Umbilical cord (tissue), 2 donors: ENCODE measurements at places on chromosomes 13 and 19.

DNA sequence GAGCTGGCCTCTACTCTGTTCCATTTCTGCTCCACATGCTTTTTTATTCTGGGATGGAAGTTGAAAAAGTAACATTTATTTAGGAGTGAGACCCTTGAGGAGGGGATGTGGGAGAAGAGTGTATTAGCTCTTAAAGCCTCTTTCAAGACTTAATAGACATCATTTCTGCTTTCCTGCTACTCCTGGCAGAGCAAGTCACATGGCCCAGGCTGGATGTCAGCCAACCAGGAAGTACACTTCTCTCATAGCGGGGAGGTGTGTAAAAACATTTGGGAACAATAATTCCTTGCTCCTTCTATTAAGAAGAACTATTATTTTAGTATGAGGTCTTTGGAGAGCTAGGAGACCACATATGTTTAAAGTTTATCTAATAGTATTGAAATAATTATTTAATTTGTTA lies 40.6 kb upstream of the FAM216B start:
- DNase-seq, result peak; percentile 45

- no peak for DNase-seq
Measured at GRCh38 chr13:91359631-91360030, 12.1 kb downstream of the MIR17HG start.

DNA sequence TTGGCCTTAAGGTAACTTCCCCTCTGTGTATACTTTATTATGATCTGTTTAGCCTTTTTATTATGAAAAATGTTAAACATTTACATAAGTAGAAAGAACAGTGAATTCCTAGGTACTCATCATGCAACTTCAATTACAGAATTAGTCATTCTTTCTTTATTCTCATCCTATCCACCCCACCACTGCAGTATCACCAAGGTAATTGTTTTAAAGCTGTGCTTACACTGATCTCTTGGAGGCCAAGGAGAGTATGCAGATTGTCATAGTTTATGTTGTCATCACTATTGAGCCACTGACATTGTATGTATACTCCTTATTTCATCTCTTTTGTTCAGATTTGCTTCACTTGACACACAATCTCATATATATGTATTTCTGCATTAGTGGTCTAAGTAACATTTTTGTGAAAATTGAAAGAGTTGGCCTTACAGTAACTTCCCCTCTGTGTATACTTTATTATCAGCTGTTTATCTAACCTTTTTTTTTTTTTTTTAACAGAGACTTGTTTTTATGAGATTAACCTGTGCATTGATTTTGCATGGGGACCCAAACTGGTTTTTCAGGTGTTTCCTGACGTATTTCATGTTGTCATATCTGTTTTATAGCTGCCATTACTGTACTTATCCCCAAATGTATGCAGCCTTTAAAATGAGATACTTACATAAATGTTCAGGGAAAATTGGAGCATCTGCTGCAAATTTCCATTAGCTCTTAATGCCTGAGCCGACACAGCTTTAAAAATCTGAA lies 4.5 kb downstream of the ZNF507 start:
- peak; percentile 25 for DNase-seq

DNA sequence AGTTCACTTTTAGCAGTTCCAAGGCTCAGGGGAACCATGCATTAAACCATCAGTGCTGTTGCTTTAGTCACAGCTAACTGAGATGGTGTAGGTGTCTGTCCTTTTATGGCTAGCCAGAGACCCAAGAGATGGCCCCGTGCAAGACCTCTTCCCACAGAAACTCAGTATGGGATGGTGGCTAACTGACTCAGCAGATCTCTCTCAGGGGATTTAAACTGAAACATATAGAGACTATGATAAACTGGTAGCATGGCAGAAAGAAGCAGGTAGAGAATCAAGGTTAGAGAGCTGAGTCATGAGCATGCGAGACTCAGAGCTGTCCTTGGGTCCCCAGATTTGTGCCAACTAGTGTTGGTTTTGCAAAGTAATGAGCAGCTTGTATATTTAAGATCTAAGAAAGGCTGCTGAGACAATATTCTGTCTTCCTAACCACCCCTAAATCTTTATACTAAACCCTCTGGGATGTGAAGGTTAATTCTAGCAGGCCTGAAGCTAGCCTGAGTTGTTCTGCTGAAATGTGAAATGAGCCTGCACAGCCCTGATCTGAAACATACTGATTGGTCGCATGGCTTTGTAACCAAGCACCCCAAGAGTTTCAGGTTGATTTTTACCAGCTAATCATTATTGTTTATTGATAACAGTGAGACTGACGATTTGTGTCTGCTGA lies 6.5 kb upstream of the SCEL start:
- no peak for DNase-seq

DNA sequence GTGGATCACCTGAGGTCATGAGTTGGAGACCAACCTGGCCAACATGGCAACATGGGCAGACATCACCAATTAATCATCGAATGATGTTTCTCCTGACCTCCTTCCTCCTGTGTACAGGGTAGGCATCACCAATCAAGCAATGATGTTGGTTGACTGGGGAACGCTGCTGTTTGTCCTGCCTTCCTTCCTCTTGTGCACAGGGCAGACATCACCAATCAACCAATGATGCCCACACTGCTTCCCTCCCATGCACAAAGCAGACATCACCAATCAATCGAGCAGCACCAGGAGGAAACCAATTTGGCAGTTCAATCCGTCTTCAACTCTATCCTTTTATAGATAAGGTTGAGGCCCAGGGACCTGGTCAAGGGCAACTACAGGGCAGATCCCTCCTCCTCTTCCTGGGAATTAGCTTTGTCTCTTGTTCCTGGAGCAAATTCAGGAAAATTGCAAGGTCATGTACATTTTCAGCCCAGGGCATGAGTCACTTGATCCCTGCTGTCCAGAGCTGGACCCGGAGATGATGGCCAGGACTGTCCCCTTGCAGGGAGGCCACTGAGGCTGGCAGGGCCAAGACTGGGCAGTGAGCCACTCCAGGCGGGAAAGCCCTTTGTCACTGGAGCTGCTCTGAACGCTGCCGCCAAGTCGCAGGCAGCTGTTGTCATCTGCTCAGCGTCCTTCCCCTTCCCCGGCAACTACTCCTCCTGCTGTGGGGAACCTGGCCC lies 5.3 kb upstream of the CSNK1G2 start:
- DNase-seq, result no peak

DNA sequence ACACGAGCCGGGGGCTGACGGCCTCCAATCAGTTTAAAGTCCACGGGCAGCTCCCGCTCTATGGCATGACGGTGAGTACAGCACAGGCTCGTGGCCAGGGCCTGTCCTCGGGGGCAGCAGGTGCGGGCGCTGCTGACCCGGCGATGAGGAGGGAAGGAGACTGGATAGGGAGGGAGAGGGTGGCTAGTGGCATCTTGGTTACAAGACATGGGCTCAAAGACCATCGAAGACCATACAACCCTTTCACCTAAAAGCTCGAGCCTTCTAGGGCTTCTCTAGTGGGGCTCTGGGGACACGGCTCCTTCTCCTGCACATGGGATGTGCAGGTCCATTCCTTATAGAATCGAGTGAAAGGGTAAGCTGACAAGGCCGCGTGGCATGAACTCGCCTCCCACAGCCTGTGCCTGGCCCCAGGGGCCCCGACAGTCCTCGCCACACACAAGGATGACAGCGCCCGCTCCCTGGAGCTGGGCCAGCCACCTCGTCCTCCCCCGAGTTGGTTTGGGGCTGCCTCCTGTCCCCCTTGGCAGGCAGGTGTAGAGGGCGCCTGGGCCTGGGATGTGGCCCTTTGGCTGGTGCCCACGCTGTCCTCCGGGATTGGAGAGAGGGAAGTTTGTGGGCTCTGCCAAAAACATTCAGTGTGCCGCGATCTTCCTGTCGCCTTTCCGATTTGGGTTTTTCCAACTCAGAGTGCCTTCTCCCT lies 137.6 kb downstream of the STK24 start:
- no peak for DNase-seq

DNA sequence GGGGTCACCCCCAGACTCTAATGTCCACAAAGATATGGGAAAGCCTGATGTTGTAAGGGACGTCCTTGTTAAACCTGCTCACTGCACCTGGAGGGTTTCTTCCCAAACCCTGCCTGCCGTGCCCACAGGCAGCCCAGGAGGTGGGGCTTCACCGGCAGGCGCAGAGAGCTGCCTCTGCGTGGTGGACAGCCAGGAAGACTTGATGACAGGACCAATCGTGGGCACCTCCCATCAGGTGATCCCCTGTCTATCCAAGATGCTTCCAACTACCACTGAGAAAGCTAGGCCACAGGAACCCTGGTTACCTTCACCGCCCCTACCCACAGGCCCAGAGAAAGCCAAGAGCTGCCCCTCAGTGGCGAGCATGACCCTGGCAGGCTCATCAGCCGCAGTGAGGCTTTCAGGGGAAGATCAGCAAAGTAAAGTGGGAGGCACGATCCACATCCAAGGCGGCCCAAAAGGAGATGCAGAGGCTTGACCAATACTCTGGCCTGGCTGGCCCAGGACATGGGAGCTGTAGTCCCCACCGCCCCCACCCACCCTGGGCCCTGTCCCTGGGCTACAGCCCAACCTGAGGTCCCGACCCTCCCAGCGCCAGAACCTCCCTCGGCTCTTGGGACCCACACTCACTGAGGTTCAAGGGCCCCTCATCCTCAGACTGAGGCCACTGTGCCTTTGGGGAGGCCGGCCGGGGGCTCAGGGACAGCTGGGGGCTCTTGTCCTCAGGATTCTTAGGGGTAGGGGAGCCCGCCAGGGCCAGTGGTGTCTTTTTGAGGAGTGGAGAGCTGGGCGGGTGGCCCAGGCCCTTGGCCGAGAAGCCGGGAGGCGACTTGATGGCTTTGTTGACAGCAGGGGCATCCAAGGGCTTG lies 10.4 kb upstream of the AKAP8L start:
- no peak for DNase-seq

DNA sequence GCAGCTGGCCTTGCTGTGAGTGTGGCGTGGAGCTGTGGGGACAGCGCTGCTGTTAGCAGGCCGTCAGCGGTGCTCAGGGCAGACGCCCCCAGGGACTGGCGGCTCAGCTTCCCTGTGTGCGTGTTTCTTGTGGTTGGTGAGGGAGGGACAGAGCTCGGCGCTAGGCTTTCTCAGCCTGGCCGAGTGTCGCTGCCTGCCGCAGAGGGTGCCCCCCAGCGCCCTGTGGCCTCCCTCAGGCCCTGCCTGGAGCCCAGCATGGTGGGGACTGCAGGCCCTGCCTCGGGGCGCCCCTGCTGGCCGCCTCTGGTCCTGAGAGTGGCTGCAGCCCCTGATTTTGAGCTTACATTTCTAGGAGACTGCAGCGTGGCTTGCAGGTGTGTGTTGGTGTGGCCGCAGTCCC lies 35.5 kb downstream of the DOT1L start:
- DNase-seq, result no peak

DNA sequence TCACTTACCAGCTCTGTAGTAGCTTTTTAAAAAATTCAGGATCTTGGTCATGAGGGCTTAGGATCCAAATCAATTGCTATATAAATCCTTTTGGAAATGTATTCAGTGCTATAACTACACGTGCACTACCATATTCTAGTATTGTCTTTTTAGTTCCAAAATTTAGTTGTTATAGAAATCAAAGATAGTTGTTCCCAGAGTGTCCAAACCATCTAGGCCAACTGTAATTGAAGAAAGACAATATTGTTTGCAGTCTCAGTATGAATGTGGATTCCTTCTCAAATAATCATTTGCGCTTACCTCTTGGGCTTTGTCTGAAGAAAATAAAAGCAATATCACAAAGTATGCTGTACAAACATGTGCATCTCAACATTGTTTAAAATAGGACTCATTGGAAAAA lies 184.1 kb upstream of the EDNRB start:
- DNase-seq, result no peak

DNA sequence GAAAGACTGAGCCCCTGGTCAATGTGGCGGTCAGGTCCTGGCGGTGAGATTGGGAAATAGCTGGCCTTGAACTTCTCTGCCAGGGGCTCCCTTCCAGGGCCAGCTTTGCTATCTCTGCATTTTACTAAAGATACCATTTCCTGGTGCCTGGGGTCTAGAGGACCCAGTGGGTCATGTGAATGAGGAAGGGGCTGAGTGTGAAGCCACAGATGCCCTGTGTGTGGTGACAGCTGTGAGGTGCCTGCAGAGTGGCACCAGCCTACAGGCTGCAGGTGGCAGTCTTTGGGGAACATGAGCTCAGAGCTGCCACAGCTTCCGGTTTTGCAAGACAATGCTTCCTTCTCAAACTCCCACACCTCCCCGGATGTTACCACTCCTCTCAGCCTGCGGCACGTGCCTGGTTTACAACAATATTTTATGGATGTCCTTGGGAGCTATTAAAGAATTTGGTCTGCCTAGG lies 5.2 kb upstream of the MLNR start:
- DNase-seq, result no peak

- no peak for DNase-seq
Measured at GRCh38 chr13:51271528-51272085, 49.4 kb downstream of the FAM124A start.

GRCh38 chr13:73038064-73038463 lies 20.7 kb upstream of the KLF5 start:
- DNase-seq, result no peak

- no peak for DNase-seq
Measured at GRCh38 chr19:39995794-39996193, 1.1 kb upstream of the ZNF546 start.

DNA sequence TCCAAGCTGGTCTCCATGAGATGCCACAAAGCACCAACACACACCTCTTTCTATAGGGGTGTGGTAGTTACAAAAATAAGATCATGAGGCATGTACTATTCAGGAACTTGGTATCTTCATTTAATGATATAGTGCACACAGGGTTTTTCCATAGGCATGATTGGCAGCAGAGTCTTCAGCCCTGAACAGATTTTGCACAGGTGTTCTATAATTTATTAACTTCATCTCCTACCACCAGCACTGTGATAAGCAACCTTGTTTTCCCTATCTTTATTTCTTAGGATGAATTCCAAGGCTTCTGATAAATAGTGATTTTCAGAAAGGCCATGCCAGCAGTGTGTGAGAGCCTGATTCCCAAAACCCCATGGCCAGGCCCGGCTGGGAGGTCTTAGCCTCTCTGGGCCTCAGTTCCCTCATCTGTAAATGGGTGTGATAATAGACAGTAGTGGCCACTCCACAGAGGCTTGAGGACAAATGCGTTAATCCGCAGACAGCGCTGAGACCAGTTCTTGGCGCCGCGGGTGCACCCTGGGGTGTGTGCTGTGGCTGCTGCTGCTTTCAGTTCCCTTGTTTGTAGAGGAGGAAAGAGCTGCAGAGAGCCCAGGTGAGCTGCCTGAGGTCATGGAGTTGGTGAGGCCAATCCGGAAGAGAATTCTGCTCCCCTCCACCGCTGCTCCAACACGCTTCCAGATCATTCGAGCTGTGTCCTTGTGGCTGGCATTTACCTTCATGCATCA lies 33.1 kb downstream of the DHRS12 start:
- no peak for DNase-seq

DNA sequence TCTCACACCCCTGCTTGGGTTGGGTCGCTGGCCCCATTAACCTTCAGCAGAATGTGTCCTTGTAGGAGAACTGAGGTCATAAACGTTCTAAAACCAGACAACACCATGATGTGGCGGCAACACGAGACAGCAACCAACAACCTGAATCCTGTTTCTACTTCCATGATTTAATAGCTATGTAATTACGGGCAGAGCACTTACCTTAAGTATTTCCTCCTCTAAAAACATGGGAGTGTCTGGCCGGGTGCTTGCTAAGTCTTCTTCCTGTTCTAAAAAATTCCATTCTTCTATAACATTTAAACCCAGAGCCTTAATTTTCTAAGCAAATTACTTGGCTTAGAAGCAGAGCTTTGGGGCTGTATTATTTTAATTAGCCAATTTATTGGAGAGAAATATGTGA lies 33.5 kb upstream of the IRS2 start:
- no peak for DNase-seq

GRCh38 chr13:41978007-41978406 lies 17.1 kb upstream of the VWA8 start:
- DNase-seq, result no peak

- DNase-seq, result no peak
Measured at GRCh38 chr19:41541990-41542584, 33.9 kb upstream of the CEACAM21 start.
